ENCODE measurements at places on chromosomes 12 and 14.

DNA sequence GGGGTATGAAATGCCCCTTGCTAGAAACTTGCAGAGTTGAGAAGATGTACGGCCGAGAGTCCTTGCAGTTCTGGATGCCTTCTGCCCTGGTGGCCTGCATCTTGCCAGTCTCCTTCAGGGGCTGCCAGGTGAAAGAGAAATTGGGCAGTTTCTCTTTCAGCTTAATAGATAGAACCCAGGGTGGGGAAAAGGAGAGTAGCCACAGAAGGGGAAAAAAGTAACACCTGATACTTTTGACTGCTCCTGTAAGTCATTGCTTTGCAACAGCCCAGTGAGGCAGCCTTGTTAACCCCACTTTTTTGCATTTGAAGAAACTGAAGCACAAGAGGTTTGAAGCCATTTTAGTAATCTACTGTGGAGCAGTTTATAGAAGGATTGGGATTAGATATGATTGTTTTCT, 27.6 kb downstream of the TDP1 start:
- DNase-seq: no peak

DNA sequence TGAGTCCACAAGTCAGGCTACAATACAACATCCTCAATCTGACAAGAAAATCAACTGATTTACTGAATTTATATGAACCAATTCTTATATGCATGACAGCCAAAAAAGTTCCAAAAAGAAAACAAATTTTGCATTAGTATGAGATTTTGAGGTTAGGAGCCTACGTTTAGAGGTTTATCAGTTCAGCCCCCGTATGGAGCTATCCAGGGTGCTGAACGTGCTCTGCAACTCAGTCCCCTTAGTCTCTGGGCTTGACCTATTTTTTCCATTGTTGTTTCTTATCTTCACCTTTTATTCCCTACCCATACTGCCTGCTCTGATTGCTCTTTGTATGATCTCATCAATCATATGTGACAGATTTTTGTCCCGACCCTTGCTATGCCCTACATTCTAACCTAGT, 693.0 kb downstream of the NRXN3 start:
- no peak for DNase-seq

GRCh38 chr12:82461836-82462235, 103.5 kb downstream of the METTL25 start:
- DNase-seq: no peak

- no peak for DNase-seq
Observed at GRCh38 chr14:96497087-96497486, 5.1 kb upstream of the PAPOLA start.

GRCh38 chr14:75999511-76000190, 14.1 kb downstream of the IFT43 start:
- DNase-seq: no peak
